ENCODE measurements at places on chromosomes 4 and X.

DNA sequence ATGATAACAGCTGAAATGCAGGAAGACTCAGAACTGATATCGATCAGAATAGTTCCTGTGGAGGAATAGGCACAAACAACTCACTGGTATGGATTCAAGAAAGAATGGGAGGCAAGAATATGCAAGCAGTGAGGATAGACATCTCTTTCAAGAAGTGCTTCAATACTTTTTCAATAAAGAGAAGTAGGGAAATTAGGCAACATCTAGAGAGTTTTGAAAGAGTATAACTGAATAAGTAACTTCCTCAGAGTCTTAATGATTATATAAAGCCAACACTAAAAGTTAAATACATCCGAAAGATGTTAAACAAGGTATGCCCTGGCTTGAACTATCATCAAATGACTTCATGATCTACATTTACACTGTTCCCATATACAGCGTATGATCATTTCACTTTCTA, 1443.0 kb downstream of the PCDH7 start:
- DNase-seq, result no peak

GRCh38 chr4:185115827-185116232, 27.2 kb upstream of the SLC25A4 start:
- no peak for DNase-seq

DNA sequence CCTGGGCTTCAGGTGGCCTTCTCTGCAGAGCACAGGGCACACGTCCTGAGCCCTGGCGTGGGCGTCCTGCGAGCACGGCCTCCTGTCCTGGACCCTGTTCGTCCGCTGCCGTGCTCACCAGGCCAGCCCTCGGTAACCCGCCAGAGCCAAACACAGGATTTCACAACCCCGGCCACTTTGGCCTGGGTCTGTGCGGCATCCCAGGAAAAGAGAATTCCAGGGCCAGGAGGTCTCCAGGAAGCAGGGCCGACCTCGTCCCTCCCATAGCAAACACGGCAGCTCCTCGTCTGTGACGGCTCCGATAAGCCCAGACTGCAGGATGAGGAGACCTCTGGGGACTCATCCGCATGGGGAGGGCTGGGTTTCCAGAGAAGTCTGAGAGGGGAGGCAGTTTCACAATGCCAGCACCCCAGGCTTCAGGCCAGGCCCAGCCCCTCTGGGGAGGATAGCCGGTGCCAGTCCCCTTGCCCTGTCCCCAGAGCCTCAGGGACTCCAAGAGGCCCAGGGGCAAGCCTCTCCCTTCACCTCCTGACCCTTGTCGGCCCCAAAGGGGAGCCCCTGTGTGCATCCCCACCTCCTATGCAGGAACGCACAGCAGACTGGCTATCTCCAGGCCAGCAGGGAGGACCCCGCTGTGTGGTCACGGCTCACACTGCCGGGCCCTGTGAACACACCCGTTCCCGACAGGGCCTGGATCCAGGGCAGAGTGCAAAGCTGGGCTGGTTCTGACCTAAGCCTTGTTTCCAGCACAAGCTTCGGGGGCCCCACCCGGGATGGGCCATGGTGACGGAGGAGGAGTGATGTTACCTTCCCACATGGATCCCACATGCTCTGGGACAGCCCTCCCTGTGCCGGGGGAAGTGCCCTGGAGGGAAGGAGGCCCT, 22.3 kb upstream of the HTRA3 start:
- DNase-seq, result no peak

GRCh38 chrX:39559229-39559628, 538.5 kb downstream of the BCOR start:
- no peak for DNase-seq

GRCh38 chr4:104749062-104749461, 254.4 kb upstream of the CXXC4 start:
- DNase-seq, result peak; percentile 27

- peak; percentile 2 for DNase-seq
Measured at GRCh38 chr4:56261027-56261426, 126.3 kb downstream of the AASDH start.

GRCh38 chrX:14173873-14174272, 144.2 kb upstream of the GEMIN8 start:
- DNase-seq, result no peak

DNA sequence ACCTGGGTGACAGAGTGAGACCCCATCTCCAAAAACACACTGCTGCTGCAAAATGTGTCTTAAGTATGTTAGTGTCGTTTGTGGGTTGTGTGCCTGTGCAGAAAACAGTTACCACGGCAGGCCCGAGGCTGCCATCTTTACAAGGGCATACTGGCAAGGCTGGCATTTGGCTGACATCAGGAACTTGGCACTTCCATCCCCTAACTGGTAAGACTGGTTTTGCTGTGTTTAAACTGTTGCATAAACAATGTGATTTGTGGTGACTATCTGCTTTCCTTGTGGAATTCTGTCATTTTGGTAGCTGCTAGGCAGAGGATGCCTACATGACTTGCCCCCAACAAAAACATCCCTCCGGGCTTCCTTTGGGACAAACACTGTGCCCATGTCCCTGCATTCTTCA, 12.3 kb downstream of the LRP2BP start:
- no peak for DNase-seq

DNA sequence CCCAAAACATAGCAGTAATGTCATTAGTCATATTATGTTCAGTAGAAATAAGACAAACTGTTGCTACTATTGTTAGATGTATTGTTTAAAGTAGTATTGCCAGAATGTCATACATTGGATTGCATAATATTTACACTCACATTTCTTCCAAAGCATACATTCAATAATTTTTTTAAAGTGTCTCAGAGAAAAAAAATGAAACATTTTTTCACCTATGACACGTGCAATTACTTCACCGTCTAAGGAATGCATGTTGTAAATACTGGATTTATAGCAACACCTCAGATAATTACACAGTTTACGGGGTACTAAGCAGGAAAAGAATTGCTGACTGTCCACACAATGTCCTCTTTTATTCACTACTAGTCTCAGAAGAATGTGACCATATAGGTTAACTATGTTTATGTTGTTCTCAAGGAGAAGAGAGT, 162.1 kb downstream of the PCDH18 start:
- no peak for DNase-seq

GRCh38 chr4:102500352-102500695, 835 bp upstream of the NFKB1 start:
- no peak for DNase-seq

GRCh38 chr4:64715741-64716140, 306.5 kb upstream of the TECRL start:
- no peak for DNase-seq

GRCh38 chr4:32985256-32985655, 2265.1 kb downstream of the PCDH7 start:
- no peak for DNase-seq

GRCh38 chr4:26815706-26816105, 44.9 kb upstream of the STIM2 start:
- no peak for DNase-seq

GRCh38 chr4:13007802-13008470, 476.2 kb downstream of the RAB28 start:
- DNase-seq, result no peak

- no peak for DNase-seq
Measured at GRCh38 chrX:42530027-42530426, 247.9 kb downstream of the PPP1R2C start.

DNA sequence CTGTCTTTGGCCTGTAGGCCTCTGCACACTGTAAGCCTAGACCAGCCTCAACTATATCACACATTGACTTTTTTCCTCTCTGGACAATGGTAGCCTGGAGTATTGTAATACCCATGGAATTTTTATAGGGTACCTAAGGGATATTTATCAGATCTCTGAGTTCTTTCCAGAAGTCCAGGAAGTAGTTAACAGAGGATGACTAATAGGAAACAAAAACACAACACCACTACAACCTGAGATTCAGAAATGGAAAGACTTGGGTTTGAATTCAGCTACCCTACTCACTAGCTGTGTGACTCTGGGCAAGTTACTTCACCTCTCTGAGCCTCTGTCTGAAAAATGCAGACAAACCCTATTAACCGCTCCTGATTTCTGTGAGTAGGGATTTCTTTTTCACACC, 7.7 kb upstream of the STX18 start:
- no peak for DNase-seq

DNA sequence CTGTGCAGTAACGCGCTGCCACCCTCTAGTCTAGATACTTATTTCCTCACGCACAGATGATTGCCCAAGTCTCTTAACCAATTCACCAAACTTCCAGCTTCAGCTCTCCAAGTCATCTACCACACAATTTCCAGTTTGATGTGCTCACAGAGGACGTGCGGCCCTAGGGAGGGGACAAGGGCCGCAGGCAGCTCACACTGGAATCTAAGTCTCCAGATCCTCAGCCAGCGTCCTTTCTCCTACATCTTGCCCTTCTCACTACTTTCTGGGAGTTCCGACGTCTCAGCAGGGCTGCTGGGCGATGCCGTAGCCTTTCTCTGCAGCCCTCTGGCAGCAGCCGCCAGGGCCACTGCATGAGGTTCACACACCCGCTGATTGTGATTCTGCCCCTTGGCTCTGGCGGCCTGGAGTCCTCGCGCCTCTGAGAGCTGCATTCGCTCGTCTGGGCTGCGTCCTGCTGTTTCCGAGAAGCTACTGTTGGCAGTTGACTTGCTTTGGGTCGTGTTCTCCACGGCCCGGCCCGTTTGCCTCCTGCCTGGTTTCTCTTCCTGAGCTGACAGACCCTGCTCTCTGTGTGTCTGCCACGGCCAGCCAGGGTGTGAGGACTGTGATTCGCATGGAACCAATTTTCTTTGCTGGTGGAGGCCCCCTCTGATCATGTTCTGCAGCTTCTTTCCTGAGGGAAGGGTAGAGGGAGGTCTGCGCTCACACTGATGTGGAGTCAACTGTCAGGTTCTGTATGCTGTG, 14.1 kb upstream of the TMEM131L start:
- DNase-seq, result no peak

- no peak for DNase-seq
Measured at GRCh38 chrX:45110494-45110893, 90.2 kb downstream of the DIPK2B start.

DNA sequence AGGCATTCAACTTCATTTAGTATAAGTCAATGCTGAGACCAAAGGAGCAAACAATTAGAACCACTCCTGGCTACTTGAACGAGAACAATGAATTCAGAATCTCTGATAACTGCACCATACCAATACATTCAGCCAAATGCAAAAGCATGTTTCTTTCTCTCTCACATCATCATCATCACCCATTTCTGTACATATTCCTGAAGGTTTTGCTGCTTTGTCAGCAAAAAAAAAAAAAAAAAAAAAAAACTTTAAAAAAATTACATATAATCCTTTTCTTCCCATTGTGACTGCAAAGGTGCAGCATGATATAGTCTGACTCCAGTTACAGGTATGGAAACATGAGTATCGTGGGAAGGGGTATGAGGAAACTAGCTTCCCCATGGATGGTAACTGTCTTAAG, 35.6 kb downstream of the FBXW7 start:
- no peak for DNase-seq

DNA sequence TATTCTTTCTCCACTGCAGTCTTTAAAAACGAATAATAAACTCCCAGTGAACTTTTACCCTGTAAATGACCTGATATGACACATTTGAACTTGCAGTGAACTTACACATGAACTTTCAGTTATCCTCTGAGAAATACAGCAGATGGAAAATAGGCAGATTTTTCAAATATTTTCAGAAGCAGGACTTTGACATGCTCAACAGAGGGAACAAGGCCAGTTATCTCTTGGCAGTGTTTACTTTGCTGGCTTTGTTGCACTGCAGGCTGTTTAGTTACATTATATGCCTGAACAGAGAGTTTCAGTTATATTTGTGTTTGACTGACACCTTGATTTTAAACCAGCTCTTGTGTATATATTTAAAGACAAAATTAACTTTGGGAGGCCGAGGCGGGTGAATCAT, 47.6 kb upstream of the FGG start:
- no peak for DNase-seq

- DNase-seq, result no peak
Measured at GRCh38 chr4:112940336-112940735, 109.1 kb upstream of the ANK2 start.

- DNase-seq, result no peak
Measured at GRCh38 chr4:8061145-8061544, 97.5 kb downstream of the ABLIM2 start.

GRCh38 chr4:42112846-42113245, 39.6 kb downstream of the BEND4 start:
- no peak for DNase-seq

- no peak for DNase-seq
Measured at GRCh38 chr4:17060230-17060629, 161.8 kb upstream of the LDB2 start.

- DNase-seq, result no peak
Measured at GRCh38 chr4:30801876-30802275, 81.7 kb downstream of the PCDH7 start.

DNA sequence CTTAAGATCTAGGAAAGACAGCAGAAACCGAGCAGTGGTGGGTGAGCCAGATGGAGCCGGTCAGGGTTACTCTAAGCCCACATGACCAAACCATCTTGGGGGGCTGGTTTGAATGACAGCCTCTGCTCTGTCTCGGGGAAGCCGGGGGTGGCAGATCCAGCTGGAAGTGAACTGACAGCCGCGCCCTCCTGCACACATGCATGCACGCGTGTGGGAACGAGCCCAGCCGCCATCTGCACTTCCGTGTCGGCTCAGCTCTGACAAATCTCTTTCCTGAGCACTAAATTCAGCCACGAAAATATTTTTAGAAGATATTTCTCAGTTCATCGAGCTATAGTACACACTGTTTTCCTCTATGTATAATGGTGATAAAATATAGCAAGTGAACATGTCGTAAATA, 115.5 kb downstream of the DCTD start:
- no peak for DNase-seq

DNA sequence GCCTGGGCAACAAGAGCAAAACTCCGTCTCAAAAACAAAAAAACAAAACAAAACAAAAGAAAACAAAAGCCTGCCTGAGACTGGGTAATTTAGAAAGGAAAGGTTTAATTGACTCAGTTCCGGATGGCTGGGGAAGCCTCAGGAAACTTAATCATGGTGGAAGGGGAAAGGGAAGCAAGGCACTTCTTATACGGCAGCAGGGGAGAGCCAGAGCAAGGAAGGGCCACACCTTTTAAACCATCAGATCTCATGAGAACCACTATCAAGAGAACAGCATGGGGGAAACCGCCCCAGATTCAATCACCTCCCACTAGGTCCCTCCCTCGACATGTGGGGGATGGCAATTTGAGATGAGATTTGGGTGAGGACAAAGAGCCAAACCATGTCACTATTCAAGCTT, 122.2 kb downstream of the UBE2K start:
- no peak for DNase-seq

DNA sequence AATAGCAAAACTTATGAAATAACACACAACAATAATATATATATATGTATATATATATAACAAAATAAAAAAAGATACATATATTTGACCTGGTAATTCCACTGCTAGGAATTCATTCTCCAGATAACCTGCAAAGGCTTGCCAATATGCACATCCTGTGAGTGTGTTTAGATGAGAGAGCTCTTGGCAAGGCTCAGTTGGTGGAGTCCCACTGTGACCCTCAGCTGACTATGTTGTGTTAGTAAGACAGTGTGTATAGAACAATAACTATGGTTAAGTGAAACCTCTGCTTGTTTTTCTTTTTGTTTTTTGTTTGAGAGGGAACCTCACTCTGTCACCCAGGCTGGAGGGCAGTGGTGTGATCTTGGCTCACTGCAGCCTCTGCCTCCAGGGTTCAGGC, 39.5 kb upstream of the RBMX start:
- no peak for DNase-seq

GRCh38 chr4:814312-814850, 11.5 kb downstream of the CPLX1 start:
- DNase-seq, result no peak

- no peak for DNase-seq
Measured at GRCh38 chr4:6198278-6198677, 2.1 kb downstream of the JAKMIP1 start.

Measured in GM12878 (cell line).